ENCODE measurements at places on chromosomes 6 and 20.

- DNase-seq: no peak
Measured at GRCh38 chr20:298776-299391, 1.5 kb downstream of the ZCCHC3 start.

DNA sequence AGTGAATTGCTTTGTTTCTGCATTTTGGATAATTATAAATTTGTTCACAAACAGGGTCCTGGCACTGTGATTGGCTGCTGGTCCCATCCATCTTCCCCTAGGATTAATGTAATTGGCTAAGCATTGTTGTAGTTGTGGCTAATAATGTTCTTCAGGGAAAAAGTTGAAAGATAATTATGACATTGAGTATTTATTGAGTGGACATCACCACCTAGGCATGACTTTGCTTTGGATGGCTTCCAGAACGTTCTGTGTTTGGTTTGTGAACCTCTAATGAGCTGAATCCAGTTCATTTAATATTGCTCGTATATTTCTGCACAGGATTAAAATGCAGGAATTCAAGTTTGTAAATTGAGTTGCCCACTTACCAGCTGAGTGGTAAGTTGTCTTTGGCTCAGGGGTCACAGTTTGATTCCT lies 55.1 kb downstream of the ARID1B start:
- peak; percentile 48 for DNase-seq

- no peak for DNase-seq
Measured at GRCh38 chr20:8094850-8095249, 37.2 kb upstream of the PLCB1 start.

DNA sequence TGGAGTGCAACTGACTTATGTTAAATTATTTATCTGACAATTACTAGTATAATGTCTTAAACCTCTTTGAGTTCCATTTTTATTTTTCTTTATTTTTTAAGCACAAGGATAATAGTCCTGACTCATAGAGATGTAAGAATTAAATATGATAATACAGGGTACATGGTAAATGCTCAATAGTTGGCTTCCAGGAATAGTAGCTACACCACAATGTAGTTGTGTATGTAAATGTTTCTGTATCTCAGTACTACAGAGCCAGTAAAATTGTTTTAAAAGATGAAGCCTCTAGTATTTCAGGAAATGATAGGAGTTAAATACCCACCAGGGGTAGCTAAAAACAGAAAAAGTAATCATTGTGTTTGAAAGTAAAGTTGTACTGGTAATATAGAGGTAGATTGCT lies 487.4 kb upstream of the IRAK1BP1 start:
- no peak for DNase-seq

DNA sequence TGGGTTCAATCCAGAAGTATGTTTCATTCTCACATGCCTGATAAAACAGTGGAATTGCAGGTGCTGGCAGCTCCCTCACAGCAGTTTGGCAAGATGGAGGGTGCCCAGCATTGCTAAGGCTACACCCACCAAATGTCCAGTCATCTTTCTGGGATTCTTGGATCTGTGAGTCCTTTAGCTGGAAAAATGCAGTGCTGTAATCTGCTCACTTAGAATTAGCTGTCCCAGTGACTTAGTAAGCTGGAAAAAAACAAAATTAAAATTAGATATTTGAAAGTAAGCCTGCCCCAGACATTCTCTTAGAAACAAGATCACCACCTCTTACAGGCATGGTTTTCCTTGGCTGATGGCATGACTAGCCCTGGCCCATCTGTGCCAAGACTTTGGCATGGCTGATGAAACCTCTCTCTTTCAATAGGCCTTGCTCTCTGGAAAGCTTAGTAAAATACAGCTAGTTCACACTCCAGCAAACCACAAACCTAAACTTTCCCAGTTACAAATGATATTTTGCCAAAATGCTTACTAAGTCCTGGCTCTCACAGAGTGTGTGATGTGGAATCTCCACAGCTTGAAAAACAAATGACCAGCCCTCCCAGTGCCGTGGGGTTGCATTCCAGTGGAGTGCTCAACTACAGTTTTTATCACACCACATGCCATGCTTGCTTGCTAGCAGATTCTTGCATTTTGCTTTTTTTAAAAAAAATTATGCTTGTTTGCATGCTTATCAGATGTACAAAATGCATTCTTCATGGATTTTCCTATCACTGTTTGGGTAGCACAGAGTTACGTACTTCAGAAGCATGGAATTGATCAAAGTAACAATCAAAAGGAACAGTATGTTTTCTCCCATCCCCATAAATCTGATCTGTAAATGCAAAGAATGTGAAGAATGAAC lies 261.5 kb downstream of the EYA4 start:
- DNase-seq: no peak

DNA sequence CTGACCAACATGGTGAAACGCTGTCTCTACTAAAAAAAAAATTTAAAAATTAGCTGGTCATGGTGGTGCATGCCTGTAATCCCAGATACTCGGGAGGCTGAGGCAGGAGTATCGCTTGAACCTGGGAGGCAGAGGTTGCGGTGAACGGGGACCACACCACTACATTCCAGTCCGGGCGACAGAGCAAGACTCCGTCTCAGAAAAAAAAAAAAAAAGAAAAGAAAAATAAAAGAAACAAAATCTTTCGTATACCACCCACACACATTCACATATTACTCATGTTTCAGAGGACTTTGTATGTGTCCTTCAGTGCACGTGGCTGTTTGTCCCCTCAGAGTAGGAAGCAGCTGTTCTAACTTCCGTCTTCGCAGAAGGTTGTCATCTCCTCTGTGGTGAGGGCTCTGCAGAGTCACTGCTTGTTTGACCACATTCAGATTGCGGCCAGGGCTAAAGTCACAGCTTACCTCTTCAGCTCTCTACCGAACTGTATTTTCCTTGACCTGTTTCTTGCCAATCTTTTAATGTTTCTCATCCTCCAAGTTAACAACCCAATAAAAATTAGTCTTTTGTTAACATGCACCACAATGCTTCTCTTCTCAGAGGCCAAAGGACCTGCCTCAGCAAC lies 36.6 kb upstream of the HIVEP1 start:
- DNase-seq: no peak

GRCh38 chr6:134840086-134840867 lies 109.6 kb downstream of the ALDH8A1 start:
- DNase-seq: no peak

GRCh38 chr20:39631557-39631956 lies 669.4 kb downstream of the DHX35 start:
- no peak for DNase-seq

GRCh38 chr20:6169251-6169650 lies 46.4 kb upstream of the FERMT1 start:
- DNase-seq: no peak

- DNase-seq: no peak
Measured at GRCh38 chr6:107632381-107633136, 142.6 kb downstream of the SOBP start.

GRCh38 chr6:5569491-5569890 lies 308.2 kb downstream of the FARS2 start:
- DNase-seq: no peak

GRCh38 chr20:34849778-34850177 lies 22.9 kb downstream of the GGT7 start:
- no peak for DNase-seq

DNA sequence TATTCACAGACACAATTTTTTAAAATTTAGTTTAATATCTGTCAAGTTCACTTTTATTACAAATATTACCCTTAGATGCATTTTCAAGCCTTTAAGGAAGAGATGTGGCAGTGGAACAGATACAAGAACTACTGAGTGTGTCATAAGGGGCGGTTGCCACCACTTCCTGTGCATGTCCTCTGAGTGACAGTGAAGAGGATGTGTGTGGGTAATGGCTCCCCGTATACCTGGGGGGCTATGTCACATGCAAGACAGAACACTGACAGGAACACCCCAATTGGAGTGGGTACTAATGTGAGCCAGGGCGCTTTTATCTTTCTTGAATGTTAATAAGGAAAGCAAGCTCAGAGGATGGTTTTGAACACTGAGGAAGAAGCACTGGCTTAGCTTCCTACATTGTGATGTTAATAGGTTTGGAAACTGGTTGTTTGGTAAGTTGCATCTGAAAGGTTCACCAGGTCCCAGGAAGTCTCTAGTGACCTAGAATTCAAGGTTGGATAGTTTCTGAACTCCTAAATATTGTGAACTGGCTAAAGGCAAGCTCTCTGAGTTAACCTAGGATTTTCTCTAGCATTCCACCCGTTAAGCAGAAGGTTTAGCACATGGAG lies 83.4 kb upstream of the ASF1A start:
- no peak for DNase-seq

- DNase-seq: no peak
Measured at GRCh38 chr6:35993150-35993549, 31.3 kb downstream of the SLC26A8 start.

- peak; percentile 29 for DNase-seq
Measured at GRCh38 chr6:12103158-12103557, 91.0 kb downstream of the HIVEP1 start.

DNA sequence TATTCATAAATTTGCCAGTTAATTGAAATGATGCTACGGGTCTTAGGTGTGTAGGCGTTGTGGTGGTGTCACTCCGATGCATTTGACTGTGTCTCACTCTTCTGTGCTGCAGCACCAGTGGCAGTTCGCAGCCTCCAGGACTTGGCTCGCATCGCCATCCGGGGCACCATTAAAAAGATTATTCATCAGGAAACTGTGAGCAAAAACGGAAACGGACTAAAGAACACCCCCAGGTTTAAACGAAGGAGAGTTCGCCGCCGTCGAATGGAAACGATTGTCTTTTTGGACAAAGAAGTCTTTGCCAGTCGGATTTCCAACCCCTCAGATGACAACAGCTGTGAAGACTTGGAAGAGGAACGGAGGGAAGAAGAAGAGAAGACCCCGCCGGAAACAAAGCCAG lies 17.6 kb downstream of the PCMTD2 start:
- DNase-seq: no peak

GRCh38 chr6:127131275-127131674 lies 12.8 kb downstream of the RSPO3 start:
- no peak for DNase-seq

DNA sequence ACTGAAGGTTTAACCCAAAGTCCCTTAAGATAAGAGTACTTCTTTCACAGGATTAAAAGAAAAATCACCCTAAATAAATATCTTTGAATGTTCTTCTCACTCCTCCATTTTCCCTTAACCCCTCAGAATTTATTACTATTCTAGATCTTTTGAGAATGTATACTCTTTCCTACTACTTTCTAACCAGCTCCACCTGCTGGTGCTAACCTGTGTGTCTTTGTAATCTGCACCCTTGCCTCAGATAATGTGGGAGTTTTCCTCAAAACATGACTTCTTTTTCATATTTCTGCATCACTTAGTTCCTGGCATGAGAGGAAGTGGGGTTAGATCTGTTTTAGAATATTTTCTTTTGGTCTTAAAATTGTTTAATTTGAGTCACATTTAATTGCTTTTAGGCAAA lies 394.2 kb downstream of the BMP2 start:
- peak; percentile 19 for DNase-seq

DNA sequence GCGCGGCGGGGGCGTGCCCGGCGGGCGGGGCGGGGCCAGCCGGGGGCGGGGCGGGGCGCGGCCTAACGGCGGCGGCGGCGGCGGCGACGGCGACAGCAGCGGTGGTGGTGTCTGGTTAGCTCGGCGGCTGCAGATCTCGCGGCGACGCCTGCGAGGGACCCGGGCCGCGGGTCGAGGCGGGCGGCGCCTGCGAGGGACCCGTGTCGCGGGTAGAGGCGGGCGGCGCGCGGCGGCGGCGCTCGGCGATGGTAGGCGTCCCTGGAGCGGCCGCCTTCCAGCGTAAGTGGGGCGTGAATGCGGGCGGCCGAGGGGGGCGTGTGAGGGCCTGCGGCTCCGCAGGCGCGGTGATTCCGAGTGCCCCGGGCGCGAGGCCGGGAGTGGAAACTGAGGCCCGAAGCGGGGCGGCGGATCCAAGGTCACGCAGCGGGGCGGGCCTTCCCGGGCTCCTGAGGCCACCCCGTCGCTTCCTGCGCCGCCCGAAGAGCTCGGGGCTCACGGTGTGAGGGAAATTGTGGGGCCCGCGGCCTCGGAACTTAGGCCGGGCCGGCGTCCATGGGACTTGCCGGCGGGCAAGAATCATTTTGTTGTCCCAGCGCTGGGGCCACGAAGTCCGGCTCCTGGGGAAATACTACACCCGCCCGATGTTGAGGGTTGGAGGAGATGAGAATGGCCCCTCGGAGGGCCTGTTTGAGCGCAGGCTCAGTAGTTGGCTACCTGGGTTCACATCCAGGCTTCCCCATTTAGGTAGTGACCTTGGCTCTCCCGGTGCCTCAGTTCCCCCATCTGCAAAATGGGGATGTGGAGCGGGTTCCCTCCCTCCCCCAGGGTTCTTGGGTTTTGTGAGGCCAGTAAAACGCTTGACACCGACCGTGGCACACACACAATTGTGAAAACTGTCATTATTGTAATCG lies at the start of gene CBFA2T2:
TSS of gene CBFA2T2 (plus strand) at position 74 of the 911 bp plus-strand sequence. CDS start at position 246, 172 bp downstream.
- DNase-seq: no peak

GRCh38 chr20:13455713-13456112 lies 183.0 kb downstream of the TASP1 start:
- DNase-seq: no peak

DNA sequence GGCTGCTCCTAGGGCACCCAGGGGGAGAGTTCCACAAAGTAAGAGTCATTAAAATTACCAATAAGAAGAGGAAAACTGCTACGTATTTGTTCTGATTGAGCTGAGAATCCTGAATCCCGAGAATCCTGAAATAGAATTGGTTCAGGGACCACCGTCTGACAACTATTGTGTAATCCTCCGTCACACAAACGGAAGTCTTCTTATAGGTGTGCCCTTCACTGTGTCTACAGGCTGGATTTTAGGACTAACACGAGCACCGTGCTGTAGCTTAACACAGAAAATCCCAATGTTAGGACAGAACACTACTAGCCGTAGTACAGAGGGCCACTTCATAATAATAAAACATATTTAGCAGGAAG lies 50.6 kb upstream of the RNF182 start:
- DNase-seq: no peak

- DNase-seq: no peak
Measured at GRCh38 chr6:139860203-139860602, 485.8 kb upstream of the CITED2 start.

- DNase-seq: no peak
Measured at GRCh38 chr6:131954059-131954774, 3.0 kb upstream of the CCN2 start.

DNA sequence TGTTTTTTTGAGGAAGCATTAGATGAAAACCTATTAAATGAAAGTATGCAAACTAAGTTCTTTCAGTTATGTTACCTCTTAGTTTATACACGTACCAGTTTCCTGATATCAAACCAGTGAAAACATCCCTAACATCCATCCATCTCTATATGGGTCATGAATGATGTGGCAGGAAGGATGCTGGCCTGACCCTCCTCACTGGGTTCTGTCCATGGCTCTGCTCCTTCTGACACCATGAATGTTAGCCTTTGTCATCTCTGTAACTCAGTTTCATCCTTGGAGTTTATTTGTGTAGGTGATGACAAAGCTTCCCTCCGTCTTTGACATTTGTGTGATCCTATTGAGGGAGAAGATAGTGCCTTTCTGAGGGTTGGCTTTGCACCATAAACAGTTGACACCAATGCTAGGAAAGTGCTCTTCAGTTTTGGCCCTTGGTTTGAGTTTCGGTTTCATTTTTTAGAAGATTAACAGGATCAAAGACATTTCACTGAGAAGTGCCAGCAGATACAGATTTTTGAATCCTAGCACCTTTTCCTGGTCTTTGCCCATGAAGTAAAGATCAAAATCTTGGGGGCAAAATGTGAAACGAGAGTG lies 72.0 kb upstream of the SCGN start:
- DNase-seq: no peak
